ENCODE measurements at places on chromosomes 16 and 17. TPM values are rescaled to one million over a fixed set of nuclear protein-coding genes. Genes with fewer than 3 reads are reported as not detected.

USH1G gene
- not detected for total RNA-seq

CAPNS2 gene
- total RNA-seq, result 0.88 TPM

JPH3 gene
- total RNA-seq, result not detected

TIGD7 gene
- total RNA-seq, result 2.4 TPM

EARS2 gene
- total RNA-seq, result 48.8 TPM
